Spinal cord (tissue), 10 donors: ENCODE measurements at places on chromosomes 11 and 22.

DNA sequence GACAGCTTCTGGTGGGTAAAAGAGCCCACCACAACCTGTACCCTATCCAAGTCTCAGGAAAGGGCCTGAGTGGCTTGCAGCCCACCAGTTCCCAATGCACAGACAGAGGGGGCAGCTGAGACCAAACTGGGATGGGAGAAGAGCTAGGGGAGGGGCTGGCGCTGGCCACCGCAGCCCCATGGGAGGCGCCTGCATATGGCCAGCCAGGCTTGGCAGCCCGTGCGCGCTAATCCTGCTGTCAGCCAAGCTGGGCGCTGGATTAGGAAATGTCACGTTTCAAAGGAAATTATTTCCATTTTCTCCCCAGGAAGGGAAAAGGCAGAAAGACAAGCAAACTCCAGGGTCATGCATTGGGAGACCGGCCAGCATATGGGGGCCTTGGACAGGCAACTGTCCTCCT lies 236.8 kb downstream of the BUD13 start:
- no peak for DNase-seq

- DNase-seq = peak; percentile 69
Measured at GRCh38 chr22:17366830-17367229, 2.4 kb upstream of the CECR2 start.

- DNase-seq = no peak
Measured at GRCh38 chr11:129960216-129961214, 42.1 kb downstream of the PRDM10 start.

- no peak for DNase-seq
Measured at GRCh38 chr11:2256951-2257700, 13.3 kb downstream of the ASCL2 start.

DNA sequence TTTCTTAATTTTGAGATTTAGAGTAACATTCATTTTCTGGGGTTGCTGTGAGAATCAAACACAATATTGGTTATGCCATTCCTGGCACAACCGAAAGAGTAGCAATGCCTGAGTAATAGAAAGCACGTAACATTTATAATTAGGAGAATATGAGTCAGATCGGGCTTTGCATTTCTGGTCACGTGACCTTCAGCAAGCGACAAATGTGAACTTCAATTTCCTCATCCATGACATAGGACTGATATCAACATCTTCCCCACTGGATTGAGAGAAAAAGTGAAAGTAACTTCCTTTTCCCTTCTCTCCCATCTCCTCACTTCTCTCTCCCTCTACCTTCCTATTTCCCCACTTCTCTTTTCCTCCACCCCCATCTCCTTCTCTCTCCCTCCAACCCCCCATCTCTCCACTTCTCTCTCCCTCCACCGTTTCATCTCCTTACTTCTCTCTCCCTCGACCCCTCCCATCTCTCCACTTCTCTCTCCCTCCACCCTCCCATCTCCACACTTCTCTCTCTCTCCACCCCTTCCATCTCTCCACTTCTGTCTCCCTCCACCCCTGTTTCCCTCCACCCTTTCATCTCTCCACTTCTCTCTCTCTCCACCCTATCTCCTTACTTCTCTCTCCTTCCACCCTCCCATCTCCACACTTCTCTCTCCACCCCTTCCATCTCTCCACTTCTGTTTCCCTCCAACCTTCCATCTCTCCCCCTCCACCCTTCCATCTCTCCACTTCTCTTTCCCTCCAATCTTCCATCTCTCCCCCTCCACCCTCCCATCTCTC lies 33.5 kb upstream of the CAT start:
- DNase-seq = no peak

DNA sequence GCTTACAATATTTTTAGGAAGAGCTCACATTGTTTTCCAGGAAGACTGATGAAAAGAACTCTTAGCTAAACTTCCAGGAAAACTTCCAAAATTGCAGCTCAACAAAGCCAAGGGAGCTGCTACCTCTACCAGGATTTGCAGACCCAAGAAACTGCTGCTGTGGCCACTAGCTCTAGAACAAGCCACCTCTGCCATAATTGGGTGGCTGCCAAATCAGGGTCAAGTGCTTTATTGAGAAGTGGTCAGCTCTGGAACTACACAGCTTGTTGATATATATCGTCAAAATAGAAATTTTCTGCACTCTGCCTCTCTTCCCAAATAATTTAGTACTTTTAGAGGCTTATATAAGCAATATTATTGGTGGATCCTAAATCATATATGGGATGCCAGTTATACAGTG lies 371.8 kb upstream of the CHORDC1 start:
- DNase-seq = no peak

GRCh38 chr22:46507451-46508425 lies 29.7 kb downstream of the CELSR1 start:
- DNase-seq = no peak
